ENCODE measurements at places on chromosomes 2 and 18. TPM values are rescaled to one million over a fixed set of nuclear protein-coding genes. Genes with fewer than 3 reads are reported as not detected.

DNA sequence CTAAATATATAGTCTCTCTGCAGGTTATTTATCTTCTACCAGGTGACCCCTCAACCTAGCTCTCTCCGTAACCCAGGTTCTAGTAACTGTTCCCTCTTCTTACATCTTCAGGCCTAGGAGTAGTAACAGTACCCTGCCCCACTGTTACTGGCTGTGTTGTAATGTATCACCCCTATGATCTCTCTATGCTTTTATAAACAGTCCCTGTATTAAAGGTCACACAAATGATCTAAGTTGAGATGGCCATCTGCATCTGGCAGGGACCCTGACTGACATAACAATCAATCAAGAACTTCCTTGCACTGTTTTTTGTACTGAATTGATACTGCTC, 219.7 kb upstream of the STK17B start:
- no peak for DNase-seq
- H3K27me3 ChIP-seq: no peaks in the 10 kb centered on the region
- no peaks in the 10 kb centered on the region for H3K4me1 ChIP-seq
- H3K36me3 ChIP-seq: peaks cover 9% of the 10 kb centered on the region

DNA sequence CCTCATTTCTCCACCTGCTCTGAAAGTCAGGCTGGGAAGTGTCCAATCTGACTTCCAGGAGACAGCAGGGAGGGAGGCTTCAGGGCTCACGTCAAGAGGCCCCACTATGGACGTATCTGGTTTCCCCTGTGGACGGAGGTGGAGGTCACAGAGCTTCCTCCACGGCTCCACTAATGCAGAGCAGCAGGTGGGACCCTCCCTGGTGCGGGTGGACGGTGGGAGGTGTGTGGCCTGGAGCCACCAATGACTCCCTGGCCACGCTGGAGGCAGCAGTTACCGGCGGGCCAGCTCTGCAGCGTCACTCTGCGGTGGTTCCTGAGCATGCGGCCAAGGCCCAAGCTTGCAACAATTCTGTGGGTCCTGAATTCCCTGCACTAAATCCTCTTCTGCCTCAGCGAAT, 9.0 kb downstream of the CRACDL start:
- no peak for DNase-seq
- H3K27me3 ChIP-seq: no peaks in the 10 kb centered on the region
- H3K4me3 ChIP-seq: no peak overlapping the region
- H3K36me3 ChIP-seq: no peaks in the 10 kb centered on the region
- H3K27ac ChIP-seq: no peak overlapping the region
- H3K4me1 ChIP-seq: no peaks in the 10 kb centered on the region

- H3K36me3 ChIP-seq: no peaks in the 10 kb centered on the region
- no peak for DNase-seq
- H3K27me3 ChIP-seq: no peaks in the 10 kb centered on the region
- no peak overlapping the region for H3K27ac ChIP-seq
- no peak overlapping the region for H3K4me3 ChIP-seq
These were observed 32.0 kb upstream of the CCDC88A start for GRCh38 chr2:55451699-55452098.

GRCh38 chr2:237326266-237327171, 87.4 kb downstream of the COL6A3 start:
- DNase-seq: no peak
- no peak overlapping the region for H3K27ac ChIP-seq
- peaks cover 11% of the 10 kb centered on the region for H3K4me1 ChIP-seq
- H3K4me3 ChIP-seq: no peak overlapping the region
- no peaks in the 10 kb centered on the region for H3K27me3 ChIP-seq

GRCh38 chr18:79787527-79787864, 10.2 kb upstream of the KCNG2 start:
- no peaks in the 10 kb centered on the region for H3K27me3 ChIP-seq
- H3K4me1 ChIP-seq: peaks cover 24% of the 10 kb centered on the region
- no peak overlapping the region for H3K27ac ChIP-seq

DNA sequence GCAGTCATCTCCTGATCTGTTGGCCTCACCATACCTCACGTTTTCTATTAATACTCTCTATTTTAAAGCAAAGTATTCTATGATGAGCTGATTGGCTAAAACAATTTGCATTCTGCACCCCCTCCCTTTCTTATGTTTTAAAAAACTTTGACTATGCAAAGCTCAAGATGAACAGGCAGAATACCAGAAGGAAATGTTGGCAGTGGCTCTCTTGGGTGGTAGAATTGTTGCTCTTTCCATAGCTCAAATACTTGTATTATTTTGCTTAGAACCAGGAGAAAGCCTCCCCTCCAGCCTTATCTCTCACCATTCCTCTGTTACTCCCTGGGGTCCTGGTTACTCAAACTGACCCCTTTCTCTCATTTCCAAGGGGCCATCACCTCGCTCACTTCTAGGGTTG, 14.4 kb downstream of the GPR45 start:
- H3K4me3 ChIP-seq: no peak overlapping the region
- H3K4me1 ChIP-seq: peaks cover under 1% of the 10 kb centered on the region
- H3K27ac ChIP-seq: no peak overlapping the region

DNA sequence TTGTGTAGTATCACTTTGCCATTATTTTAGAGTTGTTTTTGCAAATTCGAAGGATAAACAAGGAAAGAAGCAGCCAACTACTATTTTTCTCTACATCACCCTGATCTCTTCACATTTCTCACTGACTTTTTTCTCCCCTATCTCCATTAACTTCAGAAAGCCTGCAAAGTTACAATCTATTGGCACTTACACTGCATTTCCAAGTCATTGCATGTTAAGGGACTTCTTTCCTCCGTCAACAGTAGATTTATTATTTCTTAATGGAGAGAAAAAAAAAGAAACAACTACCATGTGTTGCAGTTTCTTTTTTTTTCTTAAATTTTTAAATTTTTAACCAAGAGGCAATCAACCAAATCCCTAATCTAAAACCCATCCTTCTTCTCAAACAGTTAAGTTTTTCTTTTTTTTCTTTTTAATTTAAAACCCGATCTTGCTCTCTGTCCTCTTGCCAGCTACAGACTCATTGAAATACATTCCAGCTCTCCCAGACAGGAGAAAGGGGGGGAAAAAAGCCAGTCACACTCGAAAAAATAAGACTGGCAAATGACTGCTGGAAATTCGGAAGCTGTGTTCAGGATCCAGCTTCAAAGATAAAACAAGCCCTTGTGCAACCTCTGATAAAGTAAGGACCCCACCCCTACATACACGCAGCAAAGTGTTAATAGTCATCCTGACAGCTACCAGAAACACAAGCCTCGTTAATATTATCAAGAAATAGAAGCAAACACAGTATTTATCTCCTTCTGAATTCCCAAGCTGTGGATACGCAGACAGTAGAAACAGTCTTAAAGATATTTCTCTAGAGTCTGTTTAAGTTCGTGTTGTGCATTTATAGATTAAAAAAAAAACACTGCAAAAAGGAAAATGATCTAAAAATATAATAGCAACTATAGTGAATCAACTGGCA, 1.3 kb downstream of the LRRTM4 start:
- peaks cover 45% of the 10 kb centered on the region for H3K27me3 ChIP-seq
- peaks cover 4% of the 10 kb centered on the region for H3K36me3 ChIP-seq
- H3K27ac ChIP-seq: no peak overlapping the region
- no peak for DNase-seq
- no peak overlapping the region for H3K4me3 ChIP-seq

DNA sequence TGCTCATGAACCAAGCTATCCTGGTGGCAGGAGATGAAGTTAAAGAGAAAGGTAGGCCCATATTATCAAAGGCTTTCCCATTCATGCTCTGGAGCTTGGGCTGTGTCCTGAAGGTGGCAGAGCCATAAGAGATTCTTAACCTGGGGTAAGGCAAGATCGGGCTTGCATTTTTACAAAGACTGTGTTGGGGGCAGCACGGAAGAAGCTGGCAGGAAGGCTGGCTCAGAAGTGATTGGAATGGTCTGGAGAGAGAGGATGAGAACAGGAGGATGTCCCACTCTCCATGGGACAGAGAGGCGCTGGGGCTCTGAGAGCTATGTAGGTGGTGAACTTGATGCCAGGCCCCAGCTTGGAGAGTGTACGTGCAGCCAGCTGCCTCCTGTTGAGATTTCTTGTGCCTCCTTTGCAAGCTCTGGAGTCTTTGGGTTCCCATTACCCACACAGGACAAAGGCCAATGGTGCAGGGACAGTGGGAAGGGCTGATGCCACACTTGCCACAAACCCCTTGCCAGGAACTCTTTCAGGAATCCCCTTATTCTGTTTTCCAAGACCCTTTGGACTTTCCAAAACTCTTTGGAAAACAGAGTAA, 40.6 kb upstream of the FZD5 start:
- H3K36me3 ChIP-seq: no peaks in the 10 kb centered on the region
- H3K4me3 ChIP-seq: no peak overlapping the region
- H3K27ac ChIP-seq: no peak overlapping the region
- no peak for DNase-seq
- H3K4me1 ChIP-seq: peaks cover 22% of the 10 kb centered on the region

DNA sequence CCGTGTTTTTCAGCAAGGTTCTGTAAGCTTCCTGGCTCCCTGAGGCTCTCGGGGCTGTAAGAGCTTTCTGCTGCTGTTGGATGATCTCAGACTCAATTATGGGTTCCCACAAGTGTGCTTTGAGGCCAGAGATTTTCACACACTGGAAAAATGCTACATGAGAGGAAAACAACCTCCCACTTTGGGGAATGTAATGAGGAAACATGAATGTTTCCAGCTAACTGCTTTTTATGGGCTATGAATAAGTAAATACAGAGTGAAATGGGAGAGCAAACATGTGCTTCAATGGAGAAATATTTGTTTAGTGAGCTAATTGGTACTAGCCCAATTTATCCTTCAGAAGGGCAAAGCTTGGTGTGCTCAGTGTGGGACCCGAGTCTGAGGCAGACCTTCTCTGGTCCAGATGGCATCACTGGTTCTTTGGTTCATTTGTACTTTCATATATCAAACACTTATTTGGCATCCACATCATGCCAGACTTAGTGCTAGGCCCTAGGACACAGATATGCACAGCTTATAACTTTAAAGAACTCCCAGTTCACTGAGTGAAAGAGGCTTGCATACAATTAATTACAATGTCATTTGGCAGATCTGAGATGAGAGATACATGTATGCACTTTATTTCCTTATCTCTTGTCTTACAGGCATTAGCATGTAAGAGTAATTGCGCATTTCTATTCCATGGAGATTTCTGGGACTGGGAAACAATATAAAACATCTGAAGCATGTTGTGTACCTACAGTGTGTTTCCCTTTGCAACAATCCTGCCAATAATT, 248.8 kb downstream of the RDH14 start:
- no peaks in the 10 kb centered on the region for H3K4me1 ChIP-seq
- H3K4me3 ChIP-seq: no peak overlapping the region
- no peak for DNase-seq
- H3K27me3 ChIP-seq: no peaks in the 10 kb centered on the region

DNA sequence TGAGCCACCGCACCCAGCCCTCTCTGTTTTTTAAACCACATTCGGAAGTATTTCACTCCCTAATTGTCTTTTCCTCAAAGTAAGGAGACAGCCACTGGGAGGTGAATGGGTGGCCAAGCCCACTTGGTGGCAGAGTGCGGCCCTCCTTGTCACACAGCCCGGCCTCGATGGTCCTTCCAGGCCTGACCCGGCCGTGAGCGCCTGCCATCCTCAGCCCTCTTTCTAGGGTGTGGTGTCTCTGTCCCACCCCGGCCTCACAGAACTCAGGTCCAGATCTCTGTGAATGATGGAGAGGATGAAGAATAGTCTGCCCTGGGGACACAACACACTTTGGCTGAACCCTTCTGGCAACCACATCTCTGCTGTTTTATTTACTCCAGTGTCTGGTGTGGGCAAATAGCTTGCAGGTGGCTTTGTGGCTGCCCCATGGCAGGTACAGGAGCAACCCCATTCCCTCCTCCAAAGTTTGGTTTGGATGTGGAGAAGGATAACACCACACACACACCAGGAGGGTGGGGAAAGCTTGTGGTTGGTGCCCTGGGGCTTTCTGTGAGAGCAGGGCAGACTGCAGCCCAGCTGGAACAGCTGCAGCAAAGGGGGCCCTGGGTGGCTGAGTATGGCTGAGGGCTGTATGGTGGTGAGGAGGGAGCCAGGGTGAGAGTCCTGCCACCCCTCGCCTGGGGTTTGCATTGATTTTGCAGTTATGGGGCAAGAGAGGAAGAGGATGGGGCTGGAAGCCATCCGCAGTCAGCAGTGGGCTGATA, 88.6 kb downstream of the FAM168B start:
- no peak for DNase-seq
- H3K4me1 ChIP-seq: peaks cover 8% of the 10 kb centered on the region
- H3K36me3 ChIP-seq: peaks cover 5% of the 10 kb centered on the region

GRCh38 chr18:47470941-47471340, 219.5 kb upstream of the SKOR2 start:
- no peak for DNase-seq
- H3K27me3 ChIP-seq: no peaks in the 10 kb centered on the region
- H3K36me3 ChIP-seq: no peaks in the 10 kb centered on the region
- no peaks in the 10 kb centered on the region for H3K4me1 ChIP-seq
- H3K4me3 ChIP-seq: no peak overlapping the region

DNA sequence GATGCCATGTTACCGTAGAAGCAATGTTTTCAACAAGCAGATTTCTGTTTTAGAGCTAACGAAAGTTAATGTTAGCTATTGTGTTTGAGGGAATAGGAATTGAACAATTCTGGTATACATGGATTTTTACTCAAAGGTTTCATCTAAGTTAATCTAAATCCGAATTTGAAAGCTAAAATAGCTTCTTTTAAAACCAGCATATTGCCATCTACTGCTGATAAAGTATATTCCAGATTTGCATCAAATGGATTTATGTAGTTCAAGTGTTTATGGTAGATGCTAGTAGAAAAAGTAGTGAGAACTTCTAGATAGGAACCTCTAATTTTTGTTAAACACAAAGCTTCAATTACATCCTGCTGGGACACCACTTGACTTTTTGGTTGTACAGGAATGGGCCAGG, 1569.5 kb upstream of the NXPH2 start:
- no peaks in the 10 kb centered on the region for H3K4me1 ChIP-seq
- no peak overlapping the region for H3K4me3 ChIP-seq
- peaks cover 66% of the 10 kb centered on the region for H3K27me3 ChIP-seq

- peak; percentile 7 for DNase-seq
- no peaks in the 10 kb centered on the region for H3K27me3 ChIP-seq
- H3K36me3 ChIP-seq: no peaks in the 10 kb centered on the region
- H3K4me1 ChIP-seq: peaks cover 6% of the 10 kb centered on the region
- no peak overlapping the region for H3K27ac ChIP-seq
These were observed 24.6 kb downstream of the CCDC195 start for GRCh38 chr2:224691563-224691962.

DNA sequence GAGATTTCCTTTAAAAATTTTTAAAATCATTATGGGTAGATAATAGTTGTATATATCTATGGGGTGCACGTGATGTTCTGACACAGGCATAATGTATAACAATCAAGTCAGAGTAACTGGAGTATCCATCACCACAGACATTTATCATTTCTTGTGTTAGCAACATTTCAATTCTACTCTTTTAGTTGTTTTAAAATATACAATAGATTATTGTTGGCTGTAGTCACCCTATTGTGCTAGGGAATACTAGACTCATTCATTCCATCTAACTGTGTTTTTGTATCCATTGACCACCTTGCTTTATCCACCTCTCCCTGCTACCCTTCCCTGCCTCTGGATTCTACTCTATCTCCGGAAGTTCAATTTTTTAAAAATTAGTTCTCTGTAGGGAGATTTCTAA, 31.0 kb downstream of the DYSF start:
- H3K4me1 ChIP-seq: no peaks in the 10 kb centered on the region
- no peaks in the 10 kb centered on the region for H3K27me3 ChIP-seq
- DNase-seq: no peak

GRCh38 chr18:11872479-11873136, 21.4 kb downstream of the CHMP1B start:
- H3K27ac ChIP-seq: no peak overlapping the region
- no peaks in the 10 kb centered on the region for H3K27me3 ChIP-seq
- H3K4me1 ChIP-seq: no peaks in the 10 kb centered on the region
- H3K4me3 ChIP-seq: no peak overlapping the region

Gene TRIB2
- total RNA-seq: 14.3 TPM

Gene DNMT3A
- 8.0 TPM for total RNA-seq

Gene BCL2L11
- total RNA-seq: 5.8 TPM

Gene C1QL2
- total RNA-seq: not detected

Gene SIX3
- not detected for total RNA-seq

Gene RTP5
- total RNA-seq: not detected

Gene CD226
- 2.6 TPM for total RNA-seq

Data from MCF 10A (cell line).